ENCODE measurements at places on chromosomes 12 and 14. TPM values are rescaled to one million over a fixed set of nuclear protein-coding genes. Genes with fewer than 3 reads are reported as not detected.

LRIG3 gene
- polyA plus RNA-seq: 3.0 TPM

C12orf50 gene
- not detected for polyA plus RNA-seq

MYF6 gene
- 0.11 TPM for polyA plus RNA-seq

GPR162 gene
- 6.8 TPM for polyA plus RNA-seq

KRT78 gene
- 0.02 TPM for polyA plus RNA-seq

FIGNL2 gene
- polyA plus RNA-seq: 0.18 TPM

OLR1 gene
- polyA plus RNA-seq: 0.27 TPM

IFI27 gene
- 298 TPM for polyA plus RNA-seq

NEMF gene
- polyA plus RNA-seq: 27.0 TPM

DPY19L2 gene
- polyA plus RNA-seq: 28.1 TPM

KRT75 gene
- 0.07 TPM for polyA plus RNA-seq

RNASE7 gene
- not detected for polyA plus RNA-seq
